ENCODE measurements at places on chromosomes 7 and 10.

GRCh38 chr10:93462881-93463280, 19.3 kb downstream of the MYOF start:
- no peak for DNase-seq

GRCh38 chr7:132422502-132423111, 153.7 kb downstream of the PLXNA4 start:
- DNase-seq, result no peak

DNA sequence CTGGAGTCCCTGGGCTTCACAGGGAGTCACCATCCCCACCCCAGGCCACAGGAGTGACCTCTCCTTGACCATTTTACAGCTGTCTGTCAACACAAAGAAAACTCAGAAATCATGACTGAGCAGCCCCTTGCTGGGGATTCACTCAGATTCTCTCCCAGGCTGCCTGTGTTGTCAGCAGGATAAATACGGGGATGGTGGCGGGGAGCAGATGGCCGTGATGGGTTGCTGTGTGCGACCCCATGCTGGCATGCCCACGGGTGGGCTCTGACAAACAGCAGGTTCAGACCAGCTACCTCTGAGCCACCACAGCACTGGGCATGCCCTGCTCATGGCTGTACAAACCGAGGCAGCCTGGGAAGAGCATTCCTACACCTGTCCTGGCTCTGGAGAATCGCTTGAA, 136.1 kb downstream of the SLIT1 start:
- DNase-seq, result no peak

DNA sequence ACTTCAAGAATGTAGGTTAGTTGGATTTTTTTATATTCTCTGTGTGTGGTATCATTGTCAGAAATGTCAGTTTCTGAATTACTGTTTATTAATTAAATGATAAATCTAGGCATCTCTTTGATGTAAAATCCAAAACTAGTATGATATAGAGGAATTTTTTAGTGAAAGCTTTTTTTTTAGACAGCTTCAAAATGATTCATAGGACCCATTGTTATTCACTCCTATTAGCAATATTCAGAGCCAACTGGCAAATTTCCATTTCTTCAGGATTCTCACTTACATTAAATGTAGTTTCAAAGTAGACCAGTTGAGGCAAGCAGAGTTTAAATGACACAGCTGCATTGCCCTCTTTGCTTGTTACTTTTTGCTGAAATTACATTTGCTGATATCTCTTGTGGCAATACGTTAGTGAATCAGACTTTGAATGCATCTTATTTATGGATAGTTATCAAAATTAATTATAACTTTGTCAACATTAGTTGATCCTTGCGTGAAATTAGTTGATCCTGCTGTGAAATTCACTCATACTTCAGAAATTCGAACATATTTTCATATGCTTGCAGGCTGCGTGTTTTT, 20.3 kb downstream of the ZNF277 start:
- DNase-seq, result no peak

- no peak for DNase-seq
Observed at GRCh38 chr7:144484445-144484844, 81.0 kb upstream of the NOBOX start.

GRCh38 chr10:128557149-128557710, 431.0 kb upstream of the MKI67 start:
- DNase-seq, result no peak

- DNase-seq, result no peak
Observed at GRCh38 chr10:14917827-14918226, 36.1 kb downstream of the DCLRE1C start.

DNA sequence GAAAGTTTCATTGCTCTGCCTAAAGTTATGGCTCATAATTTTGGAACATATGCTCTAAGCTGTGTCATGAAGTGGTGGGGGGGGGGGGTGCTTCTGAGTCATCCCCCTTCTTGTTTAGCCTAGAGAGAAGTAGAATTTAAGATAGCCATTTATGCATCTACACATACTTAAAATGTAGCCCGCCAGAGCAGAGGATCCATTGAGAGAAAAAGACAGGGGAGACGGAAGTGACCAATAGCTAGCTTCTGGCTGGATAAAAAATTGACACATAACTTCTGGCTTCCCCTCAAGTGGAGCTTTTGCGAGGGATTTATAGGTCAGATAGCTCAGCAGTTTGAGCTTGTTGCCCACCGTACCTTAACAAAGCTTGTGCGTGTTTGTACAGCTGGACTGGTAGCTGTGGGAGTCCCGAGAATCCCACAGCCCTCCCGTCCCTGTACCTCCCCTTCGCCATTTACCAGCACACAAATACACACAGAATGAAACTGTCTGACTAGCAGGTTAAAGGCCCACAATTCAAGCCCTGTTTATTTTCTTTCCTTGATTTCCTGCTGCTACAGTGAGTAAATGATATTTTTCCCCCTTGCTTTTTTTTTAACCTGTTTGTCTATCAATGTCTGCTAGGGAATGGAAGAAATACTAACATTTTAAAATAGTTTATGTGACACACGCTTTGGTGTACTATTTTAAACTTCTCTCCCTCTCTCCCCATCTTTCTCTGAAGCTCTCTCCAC, 232.6 kb upstream of the FERD3L start:
- DNase-seq, result no peak

- no peak for DNase-seq
Observed at GRCh38 chr7:21908746-21909145, 37.0 kb downstream of the CDCA7L start.

- no peak for DNase-seq
Observed at GRCh38 chr10:122237331-122237990, 33.6 kb upstream of the BTBD16 start.

- no peak for DNase-seq
Observed at GRCh38 chr7:104851268-104851667, 162.7 kb upstream of the KMT2E start.

- DNase-seq, result no peak
Observed at GRCh38 chr10:89091496-89091895, 100.9 kb downstream of the FAS start.

- DNase-seq, result no peak
Observed at GRCh38 chr7:38327637-38328036, 54.2 kb upstream of the TARP start.

DNA sequence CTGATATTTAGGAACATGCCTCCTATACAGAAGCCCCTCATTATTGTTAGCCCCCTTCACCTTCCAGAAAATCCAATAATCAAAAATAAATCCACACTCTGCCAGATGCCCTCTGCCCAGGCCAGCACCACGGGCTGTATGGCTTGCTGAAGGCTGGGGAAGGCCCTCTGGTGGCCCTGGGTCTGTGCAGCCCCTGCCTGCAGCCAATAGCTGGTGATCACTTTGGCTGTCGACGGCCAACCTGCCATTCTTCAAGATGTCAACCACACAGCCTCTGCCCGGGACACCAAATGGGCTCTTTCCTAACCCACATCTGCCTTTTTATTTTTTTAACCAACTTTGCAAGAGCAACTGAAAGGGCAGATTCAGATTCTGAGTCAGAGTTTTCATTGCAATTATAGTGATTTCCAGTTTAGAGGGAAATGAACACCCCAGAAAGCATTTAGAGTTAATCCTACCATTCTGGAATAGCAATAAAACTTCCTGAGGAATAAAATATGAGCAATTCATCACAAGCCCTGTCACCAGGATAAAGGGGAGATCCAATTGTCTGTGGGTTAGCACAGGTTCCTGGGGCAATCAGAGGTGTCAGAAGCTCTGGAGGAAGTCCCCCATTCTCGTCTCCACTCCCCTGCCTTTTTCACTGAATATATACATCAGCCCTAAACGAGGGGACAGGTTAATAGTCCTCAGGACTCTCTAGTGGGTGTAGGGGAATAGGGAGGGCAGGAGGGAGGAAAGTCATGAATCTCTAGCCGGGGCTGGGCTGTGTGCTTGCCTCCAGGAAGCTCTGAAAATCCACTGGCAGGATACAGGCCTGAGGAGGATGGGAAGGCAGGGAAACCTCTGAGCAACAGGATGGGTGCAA, 211.3 kb downstream of the GRID1 start:
- DNase-seq, result no peak

GRCh38 chr7:17690030-17690429, 250.3 kb downstream of the SNX13 start:
- DNase-seq, result no peak

- DNase-seq, result no peak
Observed at GRCh38 chr7:43353902-43354301, 229.0 kb upstream of the STK17A start.

DNA sequence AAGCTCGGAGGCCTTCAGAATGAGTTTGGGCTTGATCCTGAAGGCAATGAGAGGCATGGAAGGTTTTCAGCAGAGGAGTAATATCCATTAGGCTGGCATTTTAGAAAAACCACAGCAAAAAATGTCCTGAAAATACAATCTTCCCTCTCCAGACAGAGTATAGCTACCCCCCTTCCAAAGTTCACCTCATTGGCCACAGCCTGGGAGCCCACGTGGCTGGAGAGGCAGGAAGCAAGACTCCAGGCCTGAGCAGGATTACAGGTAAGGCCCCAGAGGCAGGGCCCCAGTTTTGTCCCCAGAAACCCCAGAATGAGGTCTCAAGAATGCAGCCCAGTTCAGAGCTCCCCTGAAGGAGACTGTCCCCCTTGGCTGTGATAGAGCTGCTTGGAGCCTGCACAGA, 5.3 kb downstream of the PNLIPRP1 start:
- no peak for DNase-seq

DNA sequence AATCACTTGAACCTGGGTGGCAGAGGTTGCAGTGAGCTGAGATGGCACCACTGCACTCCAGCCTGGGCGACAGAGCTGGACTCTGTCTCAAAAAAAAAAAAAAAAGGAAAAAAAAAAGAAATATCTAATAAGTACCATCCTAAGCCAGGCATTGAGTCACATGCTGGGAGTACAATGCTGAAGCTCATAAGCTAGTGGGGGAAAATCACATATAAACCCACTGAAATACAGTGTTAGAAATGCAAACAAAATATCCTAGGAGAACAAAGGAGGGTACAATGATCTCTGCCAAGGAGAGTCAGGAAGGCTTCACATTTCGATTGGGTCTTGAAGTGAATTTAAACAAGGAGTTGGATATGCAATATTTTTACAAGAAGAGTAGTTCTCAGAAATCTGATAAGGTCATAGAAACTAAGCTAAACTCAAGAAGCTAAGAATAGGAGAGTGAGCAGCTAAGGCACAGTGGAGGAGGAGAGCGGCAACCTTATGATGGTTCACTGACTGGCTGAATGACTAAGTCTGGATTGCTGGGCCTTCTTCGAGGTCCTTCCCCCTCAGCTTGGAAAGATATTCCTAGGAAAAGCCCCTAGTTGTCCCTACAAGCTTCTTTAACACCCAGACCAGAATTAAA, 115.5 kb downstream of the PHTF2 start:
- no peak for DNase-seq

- no peak for DNase-seq
Observed at GRCh38 chr10:17673471-17674061, 29.6 kb downstream of the STAM start.

DNA sequence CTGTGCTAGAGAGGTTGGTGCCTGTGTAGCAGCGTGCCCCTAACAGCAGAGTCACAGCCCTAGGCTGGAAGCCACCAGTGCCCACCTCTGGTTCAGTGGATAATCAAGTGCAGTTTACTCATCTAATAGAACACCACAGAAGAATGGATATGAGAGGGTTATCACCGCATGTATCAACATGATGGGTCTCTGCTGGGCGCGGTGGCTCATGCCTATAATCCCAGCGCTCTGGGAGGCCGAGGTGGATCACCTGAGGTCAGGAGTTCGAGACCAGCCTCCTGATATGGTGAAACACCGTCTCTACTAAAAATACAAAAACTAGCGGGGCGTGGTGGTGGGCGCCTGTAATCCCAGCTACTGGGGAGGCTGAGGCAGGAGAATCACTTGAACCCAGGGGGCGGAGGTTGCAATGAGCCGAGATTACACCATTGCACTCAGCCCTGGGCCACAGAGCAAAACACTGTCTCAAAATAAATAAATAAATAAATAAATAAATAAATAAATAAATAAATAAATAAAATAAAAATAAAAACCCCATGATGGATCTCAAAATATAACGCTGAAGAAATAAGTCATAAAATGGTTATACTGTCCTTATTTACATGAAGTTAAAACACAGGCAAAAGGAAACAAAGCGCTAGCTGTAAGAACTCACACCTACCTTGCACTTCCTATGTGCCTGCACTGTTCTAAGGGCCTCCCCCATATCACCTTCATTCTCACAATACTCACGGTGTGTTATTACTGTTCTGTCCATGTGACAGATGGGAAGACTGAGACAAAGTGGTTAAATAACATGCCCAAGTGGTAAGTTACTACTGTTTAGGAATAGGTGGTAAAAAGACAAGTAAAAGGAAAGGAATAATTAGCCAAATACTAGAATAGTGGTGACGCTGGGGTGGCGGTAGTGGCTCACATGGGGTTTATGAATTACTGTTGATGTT, 70.9 kb downstream of the AMZ1 start:
- no peak for DNase-seq

GRCh38 chr10:132095403-132096113, 29.8 kb downstream of the JAKMIP3 start:
- no peak for DNase-seq

DNA sequence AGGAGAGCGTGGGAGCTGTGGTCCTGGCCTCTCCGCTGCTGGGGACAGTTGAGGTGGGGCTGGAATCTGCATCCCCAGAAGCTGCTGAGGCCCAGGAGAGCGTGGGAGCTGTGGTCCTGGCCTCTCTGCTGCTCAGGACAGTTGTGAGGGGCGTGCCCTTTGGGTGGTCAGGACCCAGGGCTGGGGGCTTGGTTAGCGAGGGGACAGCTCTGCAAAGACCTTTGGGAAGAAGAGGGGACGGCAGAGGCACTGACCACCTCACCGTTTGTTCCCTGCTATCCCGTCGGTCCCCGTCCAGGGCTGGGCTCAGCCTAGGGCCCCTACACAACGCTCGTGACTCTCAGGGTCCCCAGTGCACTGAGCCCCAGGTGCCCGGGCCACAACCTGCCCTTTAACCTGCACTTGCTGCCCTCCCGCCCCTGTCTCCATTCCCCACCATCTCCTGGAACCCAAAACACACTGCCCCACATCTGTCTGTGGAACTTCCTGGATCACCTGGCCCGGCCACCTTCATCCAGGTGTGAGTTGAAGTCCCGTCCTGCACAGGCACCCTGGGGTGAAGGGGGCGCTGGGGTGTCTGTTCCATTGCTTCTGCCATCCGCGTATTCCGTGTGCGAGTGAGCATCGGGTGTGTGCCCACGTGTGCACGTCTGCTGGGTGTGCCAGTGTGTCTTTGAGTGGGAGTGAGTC, 14.1 kb downstream of the FOXL3 start:
- no peak for DNase-seq

GRCh38 chr10:53079283-53079682, 306.7 kb upstream of the MBL2 start:
- no peak for DNase-seq

DNA sequence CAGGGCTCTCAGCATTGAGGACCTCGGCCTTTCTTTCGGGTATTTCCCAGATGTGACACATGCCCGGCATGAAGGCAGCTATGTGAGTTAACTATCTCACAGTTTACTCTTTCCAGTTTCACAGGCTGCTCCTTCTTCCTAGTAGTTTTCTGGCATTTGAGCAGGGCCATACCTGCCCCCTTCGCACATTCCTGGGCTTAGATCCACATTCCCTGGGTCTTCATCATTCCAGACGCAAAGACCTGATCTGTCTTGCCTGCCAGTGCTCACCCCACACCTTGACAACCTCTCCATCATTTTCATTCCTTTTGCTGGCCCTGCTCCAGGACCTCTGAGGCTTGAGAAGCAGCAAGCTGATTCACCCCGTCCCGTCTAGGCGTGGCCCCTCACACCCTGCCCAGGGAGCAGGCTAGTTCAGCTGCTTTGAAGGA, 227.5 kb downstream of the WDR11 start:
- no peak for DNase-seq

- DNase-seq, result no peak
Observed at GRCh38 chr7:20164425-20165145, 52.6 kb downstream of the MACC1 start.

- DNase-seq, result no peak
Observed at GRCh38 chr7:101154693-101155102, 422 bp downstream of the AP1S1 start.

GRCh38 chr10:73909540-73910115, 1.3 kb upstream of the PLAU start:
- DNase-seq, result no peak

Data from stimulated activated CD4-positive, alpha-beta T cell treated with anti-CD3 and anti-CD28 coated beads, Interleukin-1b, Interleukin-23, amount 100 ng/mL, for 1 hour (primary cell).